Testis (tissue), 5 donors: ENCODE measurements at places on chromosomes 12 and 14.
A peak's percentile ranks its signal among the peaks of the same experiment; 100 is the strongest.

DNA sequence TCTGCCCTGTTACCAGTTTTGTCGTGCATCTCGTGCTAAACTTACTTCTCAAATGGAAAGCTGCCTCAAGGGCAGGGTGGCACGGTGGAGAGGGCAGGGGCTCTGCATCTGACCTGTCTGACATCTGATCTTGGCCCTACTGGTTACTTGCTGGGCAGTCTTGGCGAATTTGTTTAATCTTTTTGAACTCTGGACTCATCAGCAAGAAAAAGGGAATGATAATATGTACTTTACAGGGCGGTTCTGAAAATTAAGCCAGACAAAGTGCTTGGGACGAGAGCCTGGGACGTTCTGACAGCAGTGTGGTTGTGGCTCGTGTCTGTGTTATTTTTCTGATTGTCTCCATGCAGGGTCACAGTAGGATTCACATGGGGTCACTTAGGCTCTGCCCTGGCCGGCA lies 659.3 kb downstream of the VRK1 start:
- DNase-seq, result no peak

DNA sequence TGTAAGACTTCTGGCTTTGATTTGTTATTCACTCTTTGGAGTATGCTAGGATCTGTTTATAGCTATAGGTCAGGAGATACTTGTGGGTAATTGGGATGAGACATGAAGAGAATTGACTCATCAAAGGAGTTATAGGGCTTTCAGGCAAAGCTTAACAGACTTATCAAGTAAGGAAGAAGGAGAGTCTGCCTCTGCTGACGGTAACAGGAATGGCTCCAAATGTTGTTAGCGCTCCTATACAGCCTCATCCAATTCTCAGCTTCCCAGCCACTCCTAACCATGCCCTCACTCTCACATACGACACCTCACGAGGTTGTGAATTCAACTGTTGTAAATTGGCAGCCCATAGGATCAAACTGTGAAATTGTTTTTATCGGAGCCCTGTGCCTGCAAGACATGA lies 140.5 kb downstream of the KCNA5 start:
- no peak for DNase-seq

DNA sequence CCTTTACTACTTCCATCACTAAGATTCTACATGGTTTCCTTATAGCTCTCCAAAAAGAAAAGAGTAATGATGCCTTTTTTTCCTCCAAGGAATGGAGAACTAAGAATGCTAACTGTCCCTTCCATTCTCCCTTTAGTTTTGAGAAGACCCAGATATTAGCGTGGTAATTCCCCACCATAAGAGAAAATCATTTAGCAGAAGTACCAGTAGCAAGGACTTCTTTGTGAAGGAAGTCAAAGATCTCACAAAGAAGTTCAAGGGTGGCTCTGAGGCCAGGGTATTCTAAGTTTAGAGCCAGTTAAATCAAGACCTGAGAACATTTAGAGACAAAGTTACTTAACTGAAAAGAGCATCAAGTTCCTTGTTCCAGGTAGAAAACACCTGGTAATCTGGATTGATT lies 7.3 kb downstream of the USP15 start:
- no peak for DNase-seq

GRCh38 chr14:23284654-23285529 lies 1.0 kb downstream of the HOMEZ start:
- peak; percentile 37 for DNase-seq

DNA sequence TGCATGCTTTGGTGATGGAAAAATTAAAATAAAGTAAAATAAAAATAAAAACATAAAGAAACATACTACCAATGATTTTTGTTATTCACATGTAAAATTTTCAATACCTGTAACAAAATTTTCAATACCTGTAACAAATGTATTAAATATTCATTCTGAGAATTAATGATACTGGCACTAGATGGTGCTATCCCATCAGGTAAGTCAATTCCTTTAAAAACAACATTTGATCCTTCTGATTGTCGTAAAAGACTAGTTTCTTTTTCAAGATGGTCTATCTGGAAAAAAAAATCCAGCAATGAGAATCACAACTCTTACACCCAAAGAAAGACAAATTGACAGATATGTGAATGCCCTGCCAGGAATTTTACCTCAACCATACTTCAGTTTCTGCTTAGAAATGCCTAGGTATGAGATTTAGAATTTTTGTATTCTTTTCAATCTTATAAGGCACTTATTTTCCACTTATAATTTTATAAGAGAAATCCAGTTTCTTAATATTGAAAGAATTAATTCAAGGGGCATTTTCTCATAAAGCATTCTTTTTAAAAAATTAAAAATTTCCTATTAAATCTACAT lies 30.7 kb downstream of the CEP290 start:
- no peak for DNase-seq

DNA sequence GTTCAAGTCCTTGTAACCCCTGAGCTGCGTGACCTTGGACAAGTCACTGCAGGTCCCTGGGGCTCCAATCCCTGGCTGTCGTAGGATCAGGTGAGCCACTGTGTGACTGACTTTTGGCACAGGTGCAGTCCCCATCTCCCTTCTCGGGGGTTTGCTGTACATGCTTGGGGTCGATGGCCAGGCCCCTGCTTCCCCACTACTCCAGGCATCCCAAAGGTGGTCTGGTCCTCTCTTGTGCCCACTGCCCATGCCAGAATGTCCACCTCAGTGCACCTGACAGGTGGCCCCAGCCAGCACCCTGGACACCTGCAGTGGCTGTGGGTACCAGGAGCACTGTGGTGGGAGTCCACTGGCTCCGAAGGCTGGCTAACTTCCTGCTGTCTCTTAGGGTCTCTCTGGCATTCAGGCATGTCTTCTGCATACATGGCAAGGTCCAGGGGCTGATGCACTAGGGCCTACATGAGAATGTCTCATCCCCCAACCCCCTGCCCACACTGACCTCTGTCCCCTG lies 14.7 kb downstream of the FOXN4 start:
- DNase-seq, result no peak

- DNase-seq, result no peak
Measured at GRCh38 chr12:49536526-49537071, 2.2 kb upstream of the KCNH3 start.

- DNase-seq, result no peak
Measured at GRCh38 chr12:105843986-105844760, 294.6 kb downstream of the NUAK1 start.
